Effector memory CD4-positive, alpha-beta T cell (primary cell): ENCODE measurements at places on chromosomes 3 and 15.

GRCh38 chr15:69908590-69909420, 188.9 kb downstream of the TLE3 start:
- DNase-seq: no peak

DNA sequence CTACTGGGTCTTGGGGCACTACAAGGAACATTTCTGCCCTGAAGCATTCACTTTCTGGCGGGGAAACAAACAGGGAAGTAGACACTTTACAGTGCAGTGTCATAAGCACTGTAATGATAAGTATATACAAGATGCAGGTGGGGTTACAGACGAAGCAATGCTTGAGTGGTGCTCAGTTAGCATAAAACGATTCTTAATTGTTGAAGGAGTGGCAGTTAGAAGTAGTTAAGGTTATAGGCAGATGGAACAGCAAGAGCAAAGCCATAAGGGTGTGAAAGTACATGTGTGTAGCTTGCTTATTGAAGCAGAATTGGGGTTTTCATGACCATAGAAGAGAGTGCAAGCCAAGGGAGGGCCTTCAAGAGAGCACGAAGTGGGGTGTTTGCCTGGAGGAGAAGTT, 46.2 kb downstream of the SLC25A26 start:
- DNase-seq: no peak

- no peak for DNase-seq
These were observed 5.2 kb downstream of the CAPN3 start for GRCh38 chr15:42364529-42364928.

- no peak for DNase-seq
These were observed 579 bp upstream of the PLAAT1 start for GRCh38 chr3:193240436-193240849.

GRCh38 chr3:187318819-187319616, 27.5 kb upstream of the MASP1 start:
- DNase-seq: peak; percentile 9

DNA sequence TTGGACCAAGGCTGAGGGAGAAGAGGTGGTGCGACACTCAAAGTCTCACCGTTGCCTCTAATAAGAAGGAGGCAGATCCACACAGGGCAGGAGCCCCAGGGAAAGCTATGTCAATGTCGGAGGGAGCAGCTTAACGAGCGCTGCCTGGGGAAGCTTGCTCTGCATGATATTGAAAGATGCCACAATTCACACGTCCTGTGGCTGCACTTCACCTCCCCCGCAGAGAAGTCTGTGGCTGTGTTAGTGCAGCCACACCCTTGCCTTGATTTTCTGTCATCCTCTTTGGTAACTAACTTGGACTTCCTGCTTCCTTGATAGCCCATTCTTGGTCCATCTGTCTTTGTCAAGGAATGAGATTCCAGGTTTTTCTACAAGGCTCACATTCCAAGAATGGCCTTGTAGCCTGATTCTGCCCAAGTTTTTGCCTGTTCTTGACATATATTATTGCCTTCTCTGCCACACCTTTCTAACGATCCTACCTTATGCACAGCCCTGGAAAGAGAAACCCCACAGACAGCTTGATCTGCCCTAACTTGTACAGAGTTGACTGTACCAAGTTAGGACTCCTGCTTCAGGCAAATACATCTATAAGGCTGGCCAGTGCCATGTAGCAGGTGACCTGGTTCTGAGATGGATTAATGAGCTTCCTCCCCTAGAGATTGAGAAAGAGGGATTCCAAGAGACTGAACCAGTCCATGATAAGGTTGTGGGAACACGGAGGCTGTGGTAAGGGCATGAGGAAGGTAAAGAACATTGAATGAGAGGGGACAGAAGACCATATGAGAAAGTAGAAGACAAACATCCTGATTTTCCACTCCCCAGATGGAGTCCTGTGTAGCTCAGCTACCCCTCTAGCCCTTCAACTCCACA, 153.0 kb upstream of the WNT5A start:
- no peak for DNase-seq

- no peak for DNase-seq
These were observed 5.3 kb downstream of the RFTN1 start for GRCh38 chr3:16508243-16508578.

- DNase-seq: no peak
These were observed 768.8 kb downstream of the PDCD6IP start for GRCh38 chr3:34567266-34567665.

DNA sequence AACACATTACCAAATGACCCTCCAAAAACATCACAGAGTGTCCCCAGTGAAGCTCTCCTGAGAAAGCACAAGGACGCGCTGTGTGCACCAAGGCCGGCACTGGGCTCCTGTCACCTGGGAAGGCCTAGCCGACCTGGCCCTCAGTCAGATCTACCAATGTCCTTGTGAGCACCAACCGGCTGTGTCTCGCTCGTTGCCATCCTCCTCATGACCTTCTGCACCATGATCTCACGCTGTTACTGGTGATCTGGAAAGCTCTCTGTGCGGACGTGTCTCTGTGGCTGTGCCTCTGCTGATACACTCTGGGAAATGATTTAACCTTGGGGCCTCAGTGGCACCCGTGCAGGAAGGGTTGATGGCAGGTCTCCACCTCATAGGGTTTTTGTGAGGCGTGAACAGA, 24.2 kb downstream of the ZXDC start:
- no peak for DNase-seq

DNA sequence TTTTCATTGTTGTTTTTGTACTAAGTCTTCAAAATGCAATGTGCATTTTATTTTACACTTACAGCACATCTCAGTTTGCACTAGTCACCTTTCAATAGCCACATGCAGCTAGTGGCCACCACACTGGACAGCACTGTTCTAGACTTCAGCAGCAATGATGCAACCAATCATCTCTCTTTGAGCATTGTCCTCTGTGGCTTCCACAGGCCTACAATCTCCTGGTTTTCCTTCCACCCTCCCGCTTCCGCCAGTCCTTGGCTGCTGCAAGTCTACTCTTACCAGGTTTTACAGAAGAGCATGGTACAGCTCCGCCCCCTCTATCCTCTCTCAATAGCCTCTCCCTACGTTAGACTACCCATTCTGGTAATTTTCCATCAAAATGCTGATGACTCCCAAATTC, 25.1 kb upstream of the FSIP1 start:
- no peak for DNase-seq

DNA sequence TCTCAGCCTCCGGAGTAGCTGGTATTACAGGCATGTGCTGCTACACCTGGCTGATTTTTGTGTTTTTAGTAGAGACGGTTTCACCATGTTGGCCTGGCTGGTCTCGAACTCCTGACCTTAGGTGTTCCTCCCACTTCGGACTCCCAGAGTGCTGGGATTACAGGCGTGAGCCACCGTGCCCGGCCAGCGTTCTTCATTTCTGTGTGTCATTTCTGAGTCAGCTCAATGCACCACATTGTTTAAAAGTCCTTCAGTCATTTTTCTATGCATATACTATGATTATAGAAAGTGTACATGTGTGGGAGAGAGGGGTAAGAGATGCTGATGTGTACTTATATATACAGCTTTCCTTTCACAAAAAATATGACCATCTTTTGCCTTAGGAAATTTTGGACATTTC, 2.1 kb downstream of the QTRT2 start:
- no peak for DNase-seq
